ENCODE measurements at places on chromosomes 12 and 14.

GRCh38 chr14:75547552-75548250 is 25.4 kb downstream of the BATF start:
- DNase-seq, result no peak

- DNase-seq, result no peak
These were observed 119.6 kb upstream of the EEA1 start for GRCh38 chr12:93048656-93049055.

DNA sequence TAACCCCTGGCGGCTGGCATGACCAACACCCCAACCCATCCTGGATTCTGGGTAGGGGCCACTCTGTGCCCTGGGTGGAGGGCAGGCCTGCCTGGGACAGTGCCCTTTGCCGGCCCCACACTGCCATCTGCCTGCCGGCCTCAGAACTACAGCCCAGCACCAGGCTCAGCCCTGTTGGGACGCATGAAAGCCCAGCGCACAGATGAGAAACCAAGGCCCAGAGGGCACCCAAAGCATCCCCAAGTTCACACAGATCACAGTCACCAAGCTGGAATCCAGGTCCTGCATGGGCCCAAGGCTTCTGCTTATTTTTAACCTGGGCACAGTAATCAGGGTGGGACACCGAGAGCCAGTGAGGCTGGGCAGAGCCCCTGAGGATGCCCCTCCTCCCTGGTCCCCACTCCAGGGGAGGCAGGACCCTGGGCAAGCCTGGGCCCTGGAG is 26.2 kb downstream of the RFLNA start:
- DNase-seq, result peak; percentile 60

- peak; percentile 12 for DNase-seq
These were observed 229.8 kb downstream of the ALX1 start for GRCh38 chr12:85509857-85510256.

GRCh38 chr12:89650239-89650638 is 58.4 kb downstream of the ATP2B1 start:
- DNase-seq, result peak; percentile 23

DNA sequence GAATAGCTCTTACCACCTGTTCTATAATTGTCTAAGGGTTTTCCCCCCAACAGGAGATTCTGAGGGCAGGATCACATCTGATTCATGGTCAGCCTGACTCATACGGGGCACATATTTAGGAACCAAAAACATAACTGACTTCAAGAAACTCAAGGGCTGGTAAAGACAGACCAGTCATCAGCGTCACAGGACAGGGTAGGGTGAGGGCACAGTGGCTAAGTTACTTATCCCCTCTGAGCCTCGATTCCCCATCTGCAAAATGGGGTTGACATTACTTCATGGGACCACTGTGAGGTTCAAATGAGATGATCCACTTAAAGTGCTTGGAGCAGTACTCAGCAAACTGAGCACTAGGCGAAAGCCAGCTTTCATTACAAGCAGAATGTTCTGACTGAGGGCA is 606 bp downstream of the CINP start:
- peak; percentile 29 for DNase-seq

GRCh38 chr12:53924521-53925405 is 13.9 kb upstream of the HOXC13 start:
- DNase-seq, result no peak

DNA sequence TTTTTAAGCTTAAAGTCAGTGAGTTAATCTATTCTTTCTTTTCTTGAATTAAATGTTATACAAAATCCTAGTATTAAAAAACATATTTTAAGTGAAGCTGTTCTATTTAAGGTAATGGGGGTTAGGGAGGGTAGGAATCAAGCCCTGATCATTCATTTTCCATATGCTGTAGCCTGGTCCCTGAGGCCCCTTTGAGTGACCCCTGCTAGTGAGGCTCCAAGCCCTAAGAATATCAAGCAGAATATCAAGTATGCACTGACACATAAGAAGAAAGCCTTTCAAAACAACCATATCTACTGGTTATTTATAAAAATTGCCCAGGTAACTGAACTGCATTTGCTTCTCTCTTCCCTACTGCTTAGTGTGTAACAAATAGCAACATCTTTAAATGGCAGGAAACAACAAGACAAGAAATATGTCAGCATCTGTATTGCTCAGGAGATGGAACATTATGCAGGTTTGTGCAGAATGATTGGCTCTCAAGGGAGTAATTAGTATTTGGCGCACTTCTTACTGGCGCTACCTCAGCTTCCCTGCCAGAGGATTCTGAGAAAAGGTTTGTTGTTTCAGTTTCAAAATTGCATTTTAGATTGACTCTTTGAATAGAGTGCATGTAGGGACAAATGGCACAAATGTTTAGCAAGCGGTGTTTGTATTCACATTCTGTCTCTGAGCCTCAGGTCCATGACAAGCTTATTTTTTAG is 223.0 kb downstream of the DUSP6 start:
- DNase-seq, result no peak

- DNase-seq, result no peak
These were observed 51.8 kb downstream of the FOXN3 start for GRCh38 chr14:89365061-89365801.

GRCh38 chr12:88784166-88784565 is 203.9 kb upstream of the KITLG start:
- peak; percentile 11 for DNase-seq

GRCh38 chr12:130086797-130087196 is 75.5 kb upstream of the FZD10 start:
- DNase-seq, result no peak

DNA sequence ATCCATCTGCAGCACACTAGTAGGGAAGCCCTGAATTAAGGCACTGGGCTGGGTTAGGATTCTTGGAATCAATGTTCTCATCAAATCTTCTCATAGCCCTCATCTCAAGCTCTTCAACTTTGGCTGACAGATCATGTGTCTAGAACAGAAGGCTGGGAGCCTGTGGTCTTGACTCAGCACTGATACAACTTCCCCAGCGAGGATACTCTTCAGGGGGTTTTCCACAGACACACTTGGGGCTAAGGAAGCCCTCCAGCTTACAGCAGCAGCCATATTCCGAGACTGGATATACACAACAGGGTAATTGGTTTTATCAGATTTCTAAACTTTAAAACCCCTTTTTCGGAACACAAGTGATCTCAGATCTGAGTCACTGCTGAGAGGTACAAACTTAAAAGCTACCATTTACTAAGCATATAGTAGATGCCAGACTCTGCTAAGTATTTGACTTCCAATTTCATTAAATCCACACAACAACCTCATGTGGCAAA is 3.5 kb downstream of the FMNL3 start:
- DNase-seq, result peak; percentile 88

- no peak for DNase-seq
These were observed 25.9 kb upstream of the PAPLN start for GRCh38 chr14:73211251-73212040.

GRCh38 chr12:5026342-5026938 is 17.2 kb upstream of the KCNA5 start:
- no peak for DNase-seq

- DNase-seq, result peak; percentile 82
These were observed 19.4 kb downstream of the GPR132 start for GRCh38 chr14:105045710-105046326.

GRCh38 chr14:89797148-89797547 is 157.4 kb downstream of the EFCAB11 start:
- DNase-seq, result no peak

DNA sequence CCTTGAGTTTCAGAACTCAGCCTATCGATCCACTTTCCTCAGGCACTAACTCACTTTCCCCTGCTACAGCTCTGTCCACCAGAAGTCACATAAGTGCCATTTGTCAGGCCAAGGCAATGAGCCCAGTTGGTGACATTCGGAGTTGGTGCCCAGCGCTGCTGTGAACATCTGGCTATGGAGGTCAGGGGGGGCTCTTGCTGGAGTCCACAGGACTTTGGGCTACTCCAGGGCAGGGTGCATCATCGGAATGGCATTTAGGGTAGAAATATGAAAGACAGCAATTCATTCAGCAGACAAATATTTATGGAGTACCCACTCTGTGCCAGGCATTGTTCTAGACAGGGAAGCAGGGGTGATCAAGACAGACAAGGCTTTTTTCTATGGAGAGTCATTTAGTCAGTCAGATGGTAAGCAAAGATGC is 1.5 kb upstream of the PPP1CC start:
- DNase-seq, result peak; percentile 32

- no peak for DNase-seq
These were observed 75.3 kb downstream of the PPFIA2 start for GRCh38 chr12:81683881-81684280.

- DNase-seq, result peak; percentile 17
These were observed 46.4 kb downstream of the RESF1 start for GRCh38 chr12:32005496-32006125.

GRCh38 chr14:103858063-103858781 is 10.8 kb upstream of the PPP1R13B start:
- no peak for DNase-seq
